ENCODE measurements at places on chromosomes 6 and 20.

DNA sequence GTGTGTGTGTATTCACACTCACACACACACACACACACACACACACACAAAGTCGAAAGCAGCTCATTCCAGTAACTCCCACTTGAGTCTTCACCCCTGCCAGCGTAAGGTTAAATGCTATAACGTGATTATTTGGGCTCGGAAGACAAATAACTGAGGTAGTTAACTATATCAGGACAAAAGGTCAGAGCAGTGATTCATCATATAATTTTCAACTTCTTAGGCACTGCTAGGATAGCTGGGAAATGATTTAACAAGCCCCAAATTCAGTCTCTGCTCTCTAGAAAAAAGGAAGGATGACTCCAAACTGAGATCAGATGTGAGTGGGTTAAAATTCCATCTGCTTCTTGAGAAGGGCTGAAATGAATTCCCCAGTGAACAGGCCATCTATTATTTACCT lies 30.7 kb downstream of the HDGFL1 start:
- peak; percentile 74 for DNase-seq

DNA sequence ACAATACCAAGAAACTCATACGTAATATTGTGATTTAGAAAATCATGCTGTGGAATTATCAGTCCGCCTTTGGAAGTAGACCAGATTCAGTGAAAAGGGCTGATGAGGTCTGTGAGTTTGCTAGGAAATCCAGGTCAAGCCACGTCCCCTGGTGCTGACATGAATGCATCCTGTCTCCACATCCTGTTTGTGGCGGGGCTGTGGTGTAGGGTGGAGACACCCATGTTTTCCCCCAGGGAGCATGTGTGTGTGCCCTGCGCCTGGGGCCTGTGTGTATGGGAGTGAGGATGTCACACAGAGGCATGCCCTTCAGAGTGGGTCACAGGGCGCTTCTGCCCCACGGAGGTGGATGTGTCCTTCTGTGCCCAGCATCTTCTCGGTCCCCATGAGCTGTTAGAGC lies 109.1 kb downstream of the SASH1 start:
- no peak for DNase-seq

DNA sequence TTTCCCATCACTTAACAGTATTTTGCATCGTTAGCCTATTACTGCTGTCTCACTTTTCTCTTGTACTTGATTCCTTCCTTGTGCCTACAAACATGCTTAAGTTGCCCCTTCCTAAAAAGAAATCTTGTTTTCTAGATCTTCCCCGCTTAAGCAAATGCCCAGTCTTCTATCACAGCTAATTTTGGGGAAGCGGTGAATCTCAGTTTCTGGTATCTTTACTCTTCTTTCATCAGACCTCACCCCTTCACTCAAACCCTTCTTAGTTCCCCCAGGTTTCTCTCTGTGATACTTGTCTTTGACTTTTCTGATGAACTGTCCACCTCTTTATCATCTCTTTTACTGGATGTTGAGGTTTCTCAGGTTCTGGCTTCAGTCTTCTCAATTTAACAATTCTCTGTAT lies 14.2 kb downstream of the VAPB start:
- DNase-seq: no peak

DNA sequence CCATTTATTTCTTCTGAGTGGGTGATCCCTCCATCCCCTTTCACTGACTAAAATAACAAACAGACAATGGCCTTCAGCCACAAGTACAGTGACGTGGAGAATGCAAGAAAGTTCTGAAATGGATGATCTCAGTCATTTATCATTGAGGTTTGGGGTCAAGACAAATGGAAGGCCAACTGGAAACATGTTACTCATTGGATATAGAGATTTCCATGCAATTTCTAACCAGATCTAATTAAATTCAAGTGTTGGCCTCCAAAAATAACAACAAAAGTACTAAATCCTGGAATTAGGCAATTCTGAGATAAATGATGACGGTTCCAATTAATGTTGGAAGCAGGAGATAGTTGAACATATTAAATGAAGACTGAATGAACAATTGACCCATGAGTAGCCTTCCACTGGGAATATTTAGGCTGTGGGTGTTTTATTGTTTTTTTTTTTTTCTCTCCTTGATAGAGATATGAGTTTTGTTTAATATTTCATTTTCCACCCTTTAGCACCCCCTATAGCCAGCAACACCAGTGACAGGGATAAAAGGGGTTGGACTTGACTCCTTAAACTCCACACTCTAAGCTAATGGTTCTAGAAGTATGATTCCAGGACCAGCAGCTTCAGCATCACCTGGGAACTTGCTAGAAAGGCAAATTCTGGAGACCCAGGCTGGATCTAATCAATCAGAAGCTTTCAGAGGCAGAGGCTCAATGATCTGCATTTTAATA lies 112.8 kb downstream of the BCAS1 start:
- peak; percentile 48 for DNase-seq

DNA sequence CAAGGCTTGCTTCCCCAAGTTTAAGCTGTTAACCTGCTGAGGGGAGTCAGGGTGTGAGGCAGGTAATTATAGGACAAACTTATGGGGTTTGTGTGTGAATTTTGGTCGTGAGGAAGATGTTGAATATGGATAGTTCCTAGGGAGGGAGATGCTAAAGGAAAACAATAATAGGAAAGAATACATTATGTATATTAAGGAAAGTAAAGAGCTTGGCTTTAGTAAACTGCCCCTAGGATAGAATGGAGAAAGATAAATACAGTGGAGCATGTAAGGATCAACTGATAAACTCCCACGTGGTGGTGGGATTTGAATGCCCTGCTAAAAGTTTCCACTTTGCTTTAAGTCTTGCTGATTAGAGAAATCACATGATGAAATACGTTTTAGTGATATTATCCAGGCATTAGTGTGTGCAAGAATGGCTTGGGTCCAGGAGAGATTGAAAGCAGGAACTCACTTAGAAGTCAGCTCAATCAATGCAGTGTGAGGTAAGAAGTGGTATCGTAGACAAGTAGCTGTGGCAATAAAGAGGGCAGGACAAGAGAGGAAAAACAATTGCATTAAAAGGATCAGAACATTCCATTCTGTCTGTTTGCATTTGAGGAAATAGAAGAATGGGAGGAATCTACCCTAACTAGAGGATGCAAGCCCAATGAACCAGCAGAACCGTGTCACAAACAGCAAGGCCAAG lies 52.5 kb downstream of the RPS12 start:
- peak; percentile 72 for DNase-seq

DNA sequence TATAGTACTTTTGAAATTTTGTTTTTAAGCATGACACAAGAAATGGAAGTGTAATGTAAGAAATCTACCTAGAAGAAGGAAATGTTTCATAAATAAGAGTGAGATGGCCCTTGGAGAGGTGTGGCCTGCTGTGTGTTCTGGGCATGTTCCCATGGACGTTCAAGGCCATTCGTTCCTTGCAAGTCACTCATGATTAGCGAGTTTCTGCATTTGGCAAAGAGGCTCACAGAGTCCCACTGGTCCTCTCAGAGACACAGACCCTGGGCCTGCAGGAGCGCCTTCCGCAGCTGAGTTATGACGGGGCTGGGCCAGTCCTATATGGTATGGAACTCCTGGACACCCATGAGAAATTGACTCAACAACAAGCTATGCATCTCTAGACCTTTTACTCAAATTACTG lies 7.2 kb downstream of the THBS2 start:
- DNase-seq: no peak

- no peak for DNase-seq
Measured at GRCh38 chr6:14518515-14519217, 401.1 kb downstream of the CD83 start.

GRCh38 chr6:170200458-170200891 lies 90.4 kb downstream of the DLL1 start:
- DNase-seq: no peak

GRCh38 chr6:1037430-1038202 lies 274.3 kb upstream of the FOXQ1 start:
- no peak for DNase-seq

Data from iris pigment epithelial cell (primary cell).